Activated T-helper 2 cell treated with anti-CD3 and anti-CD28 coated beads, Interferon-gamma antibody, Interleukin-2, Interleukin-4, amounts not matched to agents 10 μg/mL and 5 μg/mL and 100 μg/mL, durations not matched to agents 14 hours and 24 hours and 36 hours (primary cell): ENCODE measurements at places on chromosomes 1 and 21. TPM values are rescaled to one million over a fixed set of nuclear protein-coding genes. Genes with fewer than 3 reads are reported as not detected.

ADIPOR1 gene
- total RNA-seq: 79.1 and 79.2 TPM in 2 replicates

DNA sequence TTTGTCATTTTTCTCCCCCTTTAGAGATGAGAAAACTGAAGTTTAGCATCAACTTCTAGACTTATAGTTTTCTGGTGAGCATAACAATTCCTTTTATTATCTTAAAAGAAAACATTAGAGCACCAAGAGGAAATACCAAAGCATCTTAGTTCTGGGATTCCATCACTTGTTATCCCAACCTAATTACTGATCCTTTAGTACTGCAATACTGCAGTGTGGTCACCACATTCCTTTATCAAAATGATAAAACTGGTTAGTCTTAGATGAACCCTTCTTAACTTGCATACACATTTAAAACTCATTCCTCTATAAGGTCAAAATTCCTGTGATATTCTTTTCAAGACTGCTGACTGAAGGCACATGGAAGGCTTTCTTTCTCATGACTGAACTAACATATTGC lies 23.1 kb downstream of the SOD1 start:
- H3K4me3 ChIP-seq: no peak overlapping the region
- DNase-seq: no peak
- H3K27me3 ChIP-seq: no peaks in the 10 kb centered on the region
- no peaks in the 10 kb centered on the region for H3K4me1 ChIP-seq

PSMD4 gene
- 271 and 280 TPM in 2 replicates for total RNA-seq

DNA sequence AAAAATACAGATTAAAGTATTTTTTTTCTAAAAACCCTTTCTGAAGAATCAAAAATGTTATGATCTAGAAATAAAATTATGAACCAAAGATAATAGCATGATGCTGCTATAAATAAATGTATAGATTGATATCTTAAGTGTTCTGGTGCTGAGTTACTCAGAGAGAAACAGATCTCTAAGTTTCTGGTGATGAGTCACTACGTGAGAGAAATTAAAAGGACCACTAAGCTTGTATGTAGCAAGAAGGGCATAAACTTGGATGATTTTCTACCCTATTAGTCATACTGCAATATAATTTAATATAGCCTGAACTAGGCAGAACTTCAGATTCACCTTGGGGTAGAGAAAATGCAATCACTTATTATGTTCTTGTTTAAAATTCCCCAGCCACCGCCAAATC lies 514.8 kb downstream of the AMY1C start:
- H3K27ac ChIP-seq: no peak overlapping the region
- H3K4me1 ChIP-seq: no peaks in the 10 kb centered on the region
- H3K4me3 ChIP-seq: no peak overlapping the region
- H3K36me3 ChIP-seq: no peaks in the 10 kb centered on the region
- H3K27me3 ChIP-seq: no peaks in the 10 kb centered on the region

OR2T2 gene
- total RNA-seq: not detected in 2 replicates

DNA sequence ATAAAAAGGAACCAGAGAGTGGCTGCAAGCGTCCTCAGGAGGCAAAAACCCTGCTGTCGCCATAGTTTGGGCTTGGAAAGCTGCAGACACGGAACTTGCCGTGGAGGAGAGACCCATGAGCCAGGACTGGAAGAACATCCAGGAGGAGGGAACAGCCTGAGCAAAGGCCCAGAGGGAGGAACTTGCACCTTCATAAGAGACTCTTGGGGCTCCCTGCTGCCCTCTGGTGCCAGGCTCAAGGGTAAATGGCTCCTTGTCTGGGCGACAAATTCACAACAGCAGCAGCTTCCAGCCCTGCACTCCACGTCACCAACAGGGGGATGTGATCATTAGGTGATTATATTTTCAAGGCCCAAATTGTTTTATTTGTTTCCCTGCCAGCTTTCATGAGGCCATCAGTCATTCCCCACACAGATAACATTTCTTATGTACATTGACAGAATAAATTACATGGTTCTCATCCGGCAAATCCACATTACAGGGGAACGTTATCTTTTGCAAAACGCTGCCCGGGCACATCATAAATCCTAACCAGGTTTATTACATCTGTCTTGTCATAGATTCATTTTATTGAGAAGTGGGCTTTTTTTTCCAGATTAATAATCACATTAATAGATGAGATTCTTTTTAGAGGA lies 143.0 kb upstream of the GRIK3 start:
- peaks cover 3% of the 10 kb centered on the region for H3K27me3 ChIP-seq
- H3K27ac ChIP-seq: no peak overlapping the region
- no peaks in the 10 kb centered on the region for H3K4me1 ChIP-seq

BCAN gene
- not detected in 2 replicates for total RNA-seq

ARHGAP30 gene
- 161 and 170 TPM in 2 replicates for total RNA-seq

YBX1 gene
- 815 and 840 TPM in 2 replicates for total RNA-seq

DNA sequence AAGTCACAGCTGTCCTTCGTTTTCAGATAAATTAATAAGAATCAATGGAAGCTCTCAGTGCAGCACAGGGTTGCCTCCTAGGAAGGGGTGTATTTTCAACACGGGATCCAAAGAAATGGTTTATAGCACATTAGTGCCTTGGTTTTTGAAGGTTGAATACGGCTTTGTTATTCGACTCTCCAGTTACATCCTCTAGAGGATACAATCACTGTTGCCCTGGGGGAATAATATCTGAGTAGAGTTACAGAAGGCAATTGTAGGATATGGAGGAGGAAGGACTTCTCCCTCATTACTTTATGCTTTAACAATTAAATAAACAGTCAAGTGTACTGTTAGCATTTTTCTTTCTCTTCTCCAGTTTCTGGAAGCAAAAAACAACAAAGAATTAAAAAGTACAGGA lies 14.3 kb upstream of the ZNF326 start:
- no peak for DNase-seq
- peaks cover 9% of the 10 kb centered on the region for H3K27me3 ChIP-seq
- H3K4me1 ChIP-seq: peaks cover 2% of the 10 kb centered on the region
- H3K27ac ChIP-seq: no peak overlapping the region
- no peak overlapping the region for H3K4me3 ChIP-seq

CDCP2 gene
- not detected in 2 replicates for total RNA-seq

GRCh38 chr1:114927401-114927800 lies 72.7 kb downstream of the SYCP1 start:
- H3K4me1 ChIP-seq: no peaks in the 10 kb centered on the region
- H3K36me3 ChIP-seq: no peaks in the 10 kb centered on the region
- peaks cover 9% of the 10 kb centered on the region for H3K27me3 ChIP-seq
- H3K4me3 ChIP-seq: no peak overlapping the region
- no peak for DNase-seq

GRCh38 chr1:203129501-203130231 lies 2.1 kb downstream of the ADORA1 start:
- H3K27me3 ChIP-seq: peaks cover 32% of the 10 kb centered on the region
- H3K4me1 ChIP-seq: peaks cover 4% of the 10 kb centered on the region
- no peaks in the 10 kb centered on the region for H3K36me3 ChIP-seq

DNA sequence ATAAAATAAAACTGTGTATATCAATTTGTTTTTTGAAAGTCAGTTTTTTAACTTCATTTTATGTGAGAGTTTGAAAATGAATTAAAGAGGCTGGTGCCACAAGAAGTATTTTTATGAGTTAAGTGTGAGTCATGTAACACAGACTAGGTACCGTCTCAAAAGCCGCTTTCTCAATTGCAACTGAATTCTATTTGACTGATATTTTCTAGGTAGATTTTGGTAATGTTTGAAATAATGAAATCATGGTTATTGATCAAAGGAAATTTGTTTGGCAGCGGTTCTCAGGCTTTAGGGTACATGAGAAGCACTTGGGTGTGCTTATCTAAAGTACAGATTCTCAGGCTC lies 4.6 kb downstream of the SNX27 start:
- no peaks in the 10 kb centered on the region for H3K27me3 ChIP-seq
- H3K4me3 ChIP-seq: no peak overlapping the region
- H3K4me1 ChIP-seq: peaks cover 42% of the 10 kb centered on the region
- no peak overlapping the region for H3K27ac ChIP-seq
- peaks cover 22% of the 10 kb centered on the region for H3K36me3 ChIP-seq

GRCh38 chr1:93140106-93140505 lies 40.1 kb downstream of the TMED5 start:
- peaks cover 48% of the 10 kb centered on the region for H3K36me3 ChIP-seq
- no peak for DNase-seq
- H3K4me3 ChIP-seq: no peak overlapping the region
- peaks cover 2% of the 10 kb centered on the region for H3K4me1 ChIP-seq
- H3K27me3 ChIP-seq: no peaks in the 10 kb centered on the region

DNA sequence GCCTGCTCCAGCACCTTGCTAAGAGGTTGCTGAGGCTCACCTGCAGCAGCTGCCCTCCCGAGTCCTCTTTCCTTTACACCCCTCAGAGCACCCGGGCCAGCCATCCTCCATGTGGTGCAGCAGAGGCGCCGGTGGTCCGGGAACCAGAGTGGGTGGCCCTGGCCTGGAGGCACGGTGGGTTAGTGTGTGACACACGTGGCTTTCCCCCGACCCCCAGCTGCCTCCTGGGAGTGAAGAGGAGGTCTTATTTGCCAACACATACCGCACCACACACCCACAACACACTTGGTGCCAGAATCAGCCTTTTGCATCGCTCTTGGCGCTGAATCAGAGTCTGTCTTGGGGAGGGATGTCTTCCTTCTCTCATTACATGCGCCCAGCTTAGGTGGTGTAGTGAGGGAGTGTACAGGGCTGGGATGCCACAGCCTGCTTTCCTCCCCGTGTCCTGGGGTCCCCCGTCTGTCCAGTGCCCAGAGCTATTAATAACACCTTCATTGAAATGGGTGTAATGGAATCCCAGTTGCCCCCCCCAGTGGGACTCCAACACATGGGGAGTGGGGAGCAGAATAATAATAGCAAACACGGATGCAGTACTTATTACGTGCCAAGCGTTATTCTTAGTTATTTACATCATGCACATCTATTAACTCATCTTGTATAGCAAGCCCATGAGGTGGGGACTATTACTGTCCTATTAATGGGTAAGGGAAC lies 38.2 kb downstream of the MAPKAPK2 start:
- peaks cover 56% of the 10 kb centered on the region for H3K4me1 ChIP-seq
- no peaks in the 10 kb centered on the region for H3K36me3 ChIP-seq
- no peaks in the 10 kb centered on the region for H3K27me3 ChIP-seq
- no peak overlapping the region for H3K27ac ChIP-seq
- no peak overlapping the region for H3K4me3 ChIP-seq

GRCh38 chr1:16143566-16144324 lies 12.1 kb downstream of the EPHA2 start:
- peaks cover 4% of the 10 kb centered on the region for H3K27me3 ChIP-seq
- DNase-seq: no peak
- no peak overlapping the region for H3K4me3 ChIP-seq
- no peak overlapping the region for H3K27ac ChIP-seq
- H3K4me1 ChIP-seq: peaks cover 10% of the 10 kb centered on the region
- H3K36me3 ChIP-seq: no peaks in the 10 kb centered on the region

DNA sequence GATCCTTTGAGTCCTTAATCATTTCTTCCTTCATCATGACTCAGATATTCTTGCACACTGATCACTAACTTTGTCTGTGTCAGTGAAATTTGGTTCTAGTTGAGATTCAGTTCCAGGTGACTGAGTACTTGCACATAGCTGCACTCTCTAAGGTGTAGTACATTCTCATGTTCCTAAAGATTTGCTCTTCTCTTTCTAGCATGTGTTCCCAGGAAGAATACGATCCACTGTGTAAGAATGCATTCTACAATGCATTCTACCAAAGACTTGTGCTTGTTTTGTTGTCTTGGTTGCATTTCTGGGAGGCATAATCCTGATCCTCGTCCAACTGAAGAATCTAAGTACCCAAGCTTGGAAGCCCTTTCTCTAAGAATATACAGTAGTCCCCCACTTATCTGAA lies 104.3 kb upstream of the CDC42BPA start:
- no peaks in the 10 kb centered on the region for H3K27me3 ChIP-seq
- H3K4me3 ChIP-seq: no peak overlapping the region
- peaks cover 2% of the 10 kb centered on the region for H3K4me1 ChIP-seq
- DNase-seq: no peak
